ENCODE measurements at places on chromosomes 11 and 22. TPM values are rescaled to one million over a fixed set of nuclear protein-coding genes. Genes with fewer than 3 reads are reported as not detected.
A peak's percentile ranks its signal among the peaks of the same experiment; 100 is the strongest.

DNA sequence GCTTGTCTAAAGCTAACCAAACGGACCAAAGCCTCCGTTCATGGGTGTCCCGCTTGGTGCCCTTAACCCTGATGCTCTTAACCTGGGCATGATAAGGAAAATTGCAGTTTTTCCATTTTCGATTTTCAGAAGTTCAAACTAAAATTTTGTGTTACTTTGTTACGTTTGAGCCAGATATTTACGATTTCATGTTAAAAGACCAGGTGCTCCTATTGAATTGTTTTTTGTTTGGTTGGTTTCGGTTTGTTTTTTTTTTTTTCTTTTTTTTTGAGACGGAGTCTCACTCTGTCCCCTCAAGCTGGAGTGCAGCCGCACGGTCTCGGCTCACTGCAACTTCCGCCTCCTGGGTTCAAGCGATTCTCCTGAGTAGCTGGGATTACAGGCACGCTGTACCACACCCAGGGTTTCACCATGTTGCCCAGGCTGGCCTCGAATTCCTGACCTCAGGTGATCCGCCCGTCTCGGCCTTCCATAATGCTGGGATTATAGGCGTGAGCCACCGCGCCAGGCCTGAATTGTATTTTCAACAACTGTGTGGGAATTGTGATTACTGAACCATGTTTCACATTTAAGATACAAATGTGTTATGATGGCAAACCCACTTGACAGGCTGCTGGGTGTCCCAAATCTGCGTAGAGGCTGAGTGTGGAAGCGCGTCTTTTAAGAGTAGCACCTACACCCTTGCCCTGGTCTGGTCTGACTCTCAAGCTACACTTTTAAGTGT is 864 bp upstream of the USP28 start:
- H3K27me3 ChIP-seq, result no peaks in the 10 kb centered on the region
- H3K27ac ChIP-seq, result peak overlapping the region; percentile 85
- no peaks in the 10 kb centered on the region for H3K36me3 ChIP-seq
- no peak for DNase-seq
- H3K4me1 ChIP-seq, result peaks cover 15% of the 10 kb centered on the region
- peak overlapping the region; percentile 23 for H3K4me3 ChIP-seq

- no peaks in the 10 kb centered on the region for H3K27me3 ChIP-seq
- H3K4me3 ChIP-seq, result no peak overlapping the region
- no peak overlapping the region for H3K27ac ChIP-seq
- H3K4me1 ChIP-seq, result no peaks in the 10 kb centered on the region
These were observed 42.3 kb downstream of the RNF141 start for GRCh38 chr11:10498426-10499250.

DNA sequence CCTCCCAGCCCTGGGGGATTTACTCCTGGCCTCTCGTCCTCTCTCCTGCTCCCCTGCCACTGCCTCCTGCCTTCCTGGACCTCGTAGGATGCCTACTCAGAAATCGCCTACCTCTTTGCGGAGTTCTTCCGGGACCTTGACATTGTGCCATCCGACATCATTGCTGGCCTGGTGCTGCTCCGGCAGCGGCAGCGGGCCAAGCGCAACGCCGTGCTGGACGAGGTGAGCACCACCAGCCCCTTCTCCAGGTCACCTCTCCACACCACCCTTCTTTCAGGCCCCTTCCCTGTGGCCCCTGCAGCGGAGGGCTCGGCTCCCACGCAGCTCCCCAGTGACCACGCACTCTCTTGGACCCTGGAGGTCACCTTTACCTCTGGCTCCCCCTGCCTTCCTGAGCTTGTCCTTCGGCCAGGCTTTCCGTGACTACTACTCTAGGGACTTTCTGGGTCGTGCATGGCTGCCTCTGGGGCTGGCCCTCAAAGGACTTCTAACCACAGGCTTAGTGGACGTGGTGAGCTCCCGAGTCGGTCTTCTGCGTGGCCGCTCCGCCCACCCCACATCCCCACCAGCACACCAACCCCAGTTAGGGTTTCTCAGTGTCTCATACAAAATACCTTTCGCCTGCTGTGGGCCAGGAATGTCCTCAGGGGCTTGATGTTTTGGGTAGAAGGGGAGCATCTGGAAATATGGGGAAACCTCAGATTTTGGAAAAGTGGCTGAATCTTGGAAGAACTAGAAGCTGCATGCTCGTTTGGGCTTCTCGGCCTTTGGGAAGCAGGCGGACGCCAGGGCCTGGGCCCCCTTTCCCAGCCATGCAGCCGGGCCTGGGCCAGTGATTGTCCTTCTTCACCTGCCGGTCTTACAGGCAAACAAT is 24.1 kb upstream of the MYRF start:
- no peak overlapping the region for H3K27ac ChIP-seq
- peaks cover 14% of the 10 kb centered on the region for H3K36me3 ChIP-seq
- DNase-seq, result no peak

GRCh38 chr11:118657238-118657637 is 22.2 kb downstream of the TREH start:
- peaks cover 2% of the 10 kb centered on the region for H3K36me3 ChIP-seq
- H3K27ac ChIP-seq, result no peak overlapping the region
- H3K4me3 ChIP-seq, result no peak overlapping the region
- H3K4me1 ChIP-seq, result peaks cover 15% of the 10 kb centered on the region
- DNase-seq, result no peak

OR51B6 gene
- total RNA-seq, result not detected
